Thymus (tissue), 14 donors: ENCODE measurements at places on chromosomes 3 and 15. TPM values are rescaled to one million over a fixed set of nuclear protein-coding genes. Genes with fewer than 3 reads are reported as not detected.

- H3K4me1 ChIP-seq, result peaks cover 4% of the 10 kb centered on the region
- no peak overlapping the region for H3K27ac ChIP-seq
- no peak for DNase-seq
- peaks cover 24% of the 10 kb centered on the region for H3K27me3 ChIP-seq
Measured at GRCh38 chr15:63380151-63380807, 1.4 kb downstream of the CA12 start.

MYH15 gene
- total RNA-seq, result 0.19 TPM

DNA sequence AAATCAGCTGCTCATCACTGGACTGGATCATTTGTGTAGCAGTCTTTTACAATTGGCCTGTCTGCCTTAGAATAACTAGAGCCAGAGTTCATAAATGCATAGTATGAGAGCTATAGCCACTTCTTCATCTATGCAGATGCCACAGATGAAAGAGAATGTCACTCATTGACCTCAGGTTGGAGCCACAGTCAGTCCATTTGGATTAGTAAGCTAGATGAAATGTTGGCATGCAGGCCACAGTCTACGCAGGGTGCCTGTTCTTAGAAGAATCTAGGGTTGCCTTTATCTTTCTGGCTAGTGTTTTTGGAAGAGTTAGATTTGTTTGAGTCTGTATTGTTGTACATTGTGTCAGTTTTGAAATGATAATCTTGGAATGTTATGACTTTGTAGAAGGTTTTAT, 25.4 kb upstream of the EDEM1 start:
- no peak overlapping the region for H3K27ac ChIP-seq
- peaks cover 24% of the 10 kb centered on the region for H3K4me1 ChIP-seq
- no peaks in the 10 kb centered on the region for H3K36me3 ChIP-seq
- DNase-seq, result no peak

DNA sequence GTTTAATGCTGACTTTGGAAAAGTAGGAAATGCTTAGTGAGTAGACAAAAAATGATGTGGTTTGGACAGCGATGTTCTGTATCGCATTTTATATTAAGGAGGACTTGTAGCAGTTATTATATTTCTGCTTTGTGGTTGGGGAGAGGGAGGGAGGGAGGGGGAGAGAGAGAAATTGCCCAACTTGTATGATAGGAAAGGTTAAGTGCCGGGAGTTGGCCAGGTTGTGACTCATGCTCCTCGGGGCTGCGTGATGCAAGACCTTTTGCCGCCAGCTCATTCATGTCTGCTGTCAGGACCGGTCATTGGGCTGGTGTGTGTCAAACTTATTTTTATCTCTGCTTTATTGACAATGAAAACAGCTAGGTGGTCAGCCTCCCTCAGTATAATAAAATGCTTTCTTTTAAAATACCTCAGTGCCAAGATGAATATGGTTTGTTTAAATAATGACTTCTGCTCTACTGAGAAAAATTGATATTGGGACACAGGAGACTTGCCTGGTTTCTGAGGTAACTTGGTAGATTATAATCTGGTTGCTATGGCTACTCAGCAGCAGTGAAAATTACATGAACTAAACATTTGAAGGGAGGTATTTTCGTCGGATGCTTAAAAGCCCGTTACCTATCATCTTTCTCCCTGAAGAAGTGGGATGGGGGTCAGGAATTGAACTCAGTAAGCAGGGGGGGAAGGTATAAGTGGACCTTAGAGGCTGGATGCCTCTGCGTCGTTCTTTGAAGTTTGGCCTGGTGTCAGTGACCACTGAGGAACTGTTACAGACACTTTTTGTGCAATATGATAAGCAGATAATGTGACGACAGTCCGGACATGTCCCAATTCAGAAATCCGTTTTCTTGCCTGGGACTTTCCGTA, 90.7 kb downstream of the FNDC3B start:
- H3K4me1 ChIP-seq, result no peaks in the 10 kb centered on the region
- DNase-seq, result no peak
- no peak overlapping the region for H3K4me3 ChIP-seq
- H3K27ac ChIP-seq, result peak overlapping the region; percentile 36

DNA sequence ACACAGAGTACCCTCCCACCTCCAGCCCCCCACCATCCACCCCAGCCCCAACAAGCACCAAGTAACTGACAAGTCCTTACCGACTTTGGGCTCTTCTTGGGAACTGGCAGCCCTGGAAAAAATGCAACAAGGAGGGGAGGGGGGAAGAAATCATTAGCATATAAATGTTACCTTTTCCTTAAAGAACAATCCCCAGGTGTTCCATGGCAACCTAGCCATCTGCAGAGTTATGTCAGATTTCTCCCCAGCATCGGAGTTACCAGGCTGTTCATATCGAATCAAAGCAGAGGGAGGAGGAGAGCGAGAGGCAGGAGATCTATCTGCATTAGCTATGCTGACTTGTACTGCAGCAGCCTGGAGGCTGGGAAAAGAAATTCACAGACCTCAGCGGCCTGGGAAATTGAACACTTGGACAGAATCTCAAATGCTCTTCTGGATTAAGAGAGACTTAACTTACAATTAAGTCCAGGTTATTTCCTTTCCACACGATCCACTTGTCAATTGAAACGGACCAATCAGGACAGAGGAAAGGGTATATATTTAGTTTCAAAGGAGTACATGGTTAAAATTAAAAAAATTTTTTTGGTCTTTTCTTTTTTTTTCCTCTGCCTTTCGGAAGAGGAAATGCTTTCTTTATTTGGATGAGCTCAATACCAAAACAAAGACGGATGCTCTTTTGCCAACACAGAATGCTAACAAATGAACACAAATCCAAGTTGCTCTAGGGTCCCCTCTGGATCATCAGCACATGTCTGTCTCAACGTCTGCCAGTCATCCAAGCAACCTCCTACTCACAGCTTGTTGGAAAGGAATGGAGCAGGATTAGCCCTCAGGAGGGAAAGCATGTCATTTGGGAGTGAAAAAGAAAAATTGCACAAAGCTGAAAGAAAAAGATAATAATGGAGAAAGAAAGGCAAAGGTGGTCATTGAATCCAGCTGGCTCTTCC, 637.1 kb downstream of the MAGI1 start:
- H3K4me3 ChIP-seq, result no peak overlapping the region
- H3K36me3 ChIP-seq, result no peaks in the 10 kb centered on the region
- no peaks in the 10 kb centered on the region for H3K4me1 ChIP-seq
- no peak overlapping the region for H3K27ac ChIP-seq
- no peaks in the 10 kb centered on the region for H3K27me3 ChIP-seq

- H3K27ac ChIP-seq, result no peak overlapping the region
- no peak overlapping the region for H3K4me3 ChIP-seq
- H3K36me3 ChIP-seq, result no peaks in the 10 kb centered on the region
- no peaks in the 10 kb centered on the region for H3K4me1 ChIP-seq
Measured at GRCh38 chr3:124654470-124654845, 75.8 kb upstream of the UMPS start.

GRCh38 chr3:47291158-47291753, 8.5 kb downstream of the KLHL18 start:
- no peak overlapping the region for H3K27ac ChIP-seq
- peaks cover 3% of the 10 kb centered on the region for H3K4me1 ChIP-seq
- H3K4me3 ChIP-seq, result no peak overlapping the region

- no peak overlapping the region for H3K4me3 ChIP-seq
- H3K27ac ChIP-seq, result no peak overlapping the region
- H3K4me1 ChIP-seq, result no peaks in the 10 kb centered on the region
- H3K27me3 ChIP-seq, result no peaks in the 10 kb centered on the region
- DNase-seq, result no peak
Measured at GRCh38 chr3:128416578-128417211, 50.0 kb downstream of the DNAJB8 start.

DNA sequence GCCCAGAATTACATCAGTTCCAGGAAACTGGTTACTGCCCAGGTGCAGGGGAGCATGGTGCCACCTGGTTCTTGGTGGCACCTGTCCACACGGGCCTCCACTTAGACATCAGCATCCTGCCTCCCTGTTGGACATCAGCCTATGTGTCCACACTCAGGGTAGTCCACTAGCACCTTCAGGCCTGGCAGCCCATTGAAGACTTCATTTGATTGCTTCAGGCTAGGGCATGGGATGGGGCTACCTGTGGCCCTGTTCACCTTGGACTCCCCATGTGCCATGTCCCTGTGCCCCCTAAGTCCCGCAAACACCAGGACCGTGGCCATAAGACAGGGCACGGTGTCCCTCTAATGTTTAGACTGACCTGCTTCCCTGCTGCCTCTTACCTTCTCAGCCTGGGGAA, 30.9 kb downstream of the CYP8B1 start:
- H3K36me3 ChIP-seq, result no peaks in the 10 kb centered on the region
- H3K4me1 ChIP-seq, result peaks cover 4% of the 10 kb centered on the region
- DNase-seq, result no peak
- no peak overlapping the region for H3K4me3 ChIP-seq
- H3K27ac ChIP-seq, result no peak overlapping the region

- no peaks in the 10 kb centered on the region for H3K4me1 ChIP-seq
- no peaks in the 10 kb centered on the region for H3K27me3 ChIP-seq
Measured at GRCh38 chr15:60568914-60569391, 90.0 kb upstream of the ICE2 start.

- H3K4me3 ChIP-seq, result no peak overlapping the region
- no peak overlapping the region for H3K27ac ChIP-seq
- no peaks in the 10 kb centered on the region for H3K4me1 ChIP-seq
- DNase-seq, result no peak
- no peaks in the 10 kb centered on the region for H3K36me3 ChIP-seq
Measured at GRCh38 chr15:85499371-85499887, 119.0 kb downstream of the AKAP13 start.

- no peaks in the 10 kb centered on the region for H3K36me3 ChIP-seq
- H3K27ac ChIP-seq, result no peak overlapping the region
- no peak for DNase-seq
- H3K27me3 ChIP-seq, result no peaks in the 10 kb centered on the region
- no peaks in the 10 kb centered on the region for H3K4me1 ChIP-seq
- no peak overlapping the region for H3K4me3 ChIP-seq
Measured at GRCh38 chr3:15498431-15499214, 22.9 kb downstream of the COLQ start.

DNA sequence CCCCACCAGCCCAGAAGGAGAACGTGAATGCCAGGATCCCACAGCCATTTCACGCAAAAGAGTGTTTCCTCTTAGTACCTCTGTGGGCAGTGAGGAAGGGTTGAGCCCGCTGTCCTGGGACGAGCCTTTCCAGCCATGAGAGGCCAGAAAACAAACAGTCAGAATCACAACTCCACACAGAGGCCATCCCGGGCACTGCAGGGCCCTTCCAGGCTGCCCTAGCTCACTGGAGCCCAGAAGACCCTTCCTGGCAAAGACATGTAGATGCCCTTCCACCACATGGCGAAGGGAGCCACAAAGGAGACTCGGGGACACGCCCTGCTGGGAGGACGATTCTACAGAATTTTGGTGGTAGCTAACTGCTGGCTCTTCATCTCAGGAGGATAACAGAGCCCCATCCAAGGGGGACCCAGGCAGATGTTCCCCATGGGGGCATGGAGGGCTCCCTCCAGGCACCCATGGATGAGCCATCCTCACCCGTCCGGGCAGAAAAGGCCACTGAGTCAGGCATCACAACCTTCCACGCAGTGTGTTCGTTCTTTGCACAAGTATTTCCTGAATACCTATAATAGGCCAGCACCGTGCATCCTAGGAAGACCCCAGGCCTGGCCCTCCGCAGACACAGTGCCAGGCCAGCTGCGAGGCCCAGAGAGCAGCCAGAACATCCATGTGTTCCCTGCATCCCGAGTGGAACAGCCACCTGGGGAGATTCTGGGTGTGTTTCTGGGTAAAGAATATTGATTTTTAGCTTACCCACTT, 47.2 kb downstream of the SLC12A8 start:
- no peak overlapping the region for H3K27ac ChIP-seq
- no peaks in the 10 kb centered on the region for H3K4me1 ChIP-seq
- H3K4me3 ChIP-seq, result no peak overlapping the region

GRCh38 chr3:175312791-175313190, 453.7 kb downstream of the NAALADL2 start:
- DNase-seq, result no peak
- H3K4me1 ChIP-seq, result peaks cover 3% of the 10 kb centered on the region
- no peak overlapping the region for H3K4me3 ChIP-seq
- no peak overlapping the region for H3K27ac ChIP-seq

DNA sequence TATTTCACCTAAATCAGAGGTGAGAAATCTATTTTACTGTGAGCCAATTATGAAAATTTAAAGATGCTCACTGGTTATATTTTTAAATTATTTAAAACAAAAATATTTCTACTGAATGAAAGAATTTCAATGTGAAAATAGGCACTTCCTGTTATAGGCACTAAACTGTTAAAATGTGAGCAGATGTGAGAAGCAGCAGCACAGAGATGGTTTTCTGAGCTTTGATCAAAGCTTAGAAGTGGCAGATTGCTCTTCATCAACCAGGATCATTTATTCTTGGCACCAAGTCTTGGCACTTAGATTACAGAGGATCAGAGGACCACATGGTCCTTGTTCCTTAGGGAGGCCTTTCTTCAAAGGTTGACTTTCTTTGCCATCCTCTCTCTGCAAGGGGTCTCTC, 18.0 kb upstream of the TSC22D2 start:
- H3K27ac ChIP-seq, result no peak overlapping the region
- no peaks in the 10 kb centered on the region for H3K36me3 ChIP-seq
- peaks cover 11% of the 10 kb centered on the region for H3K4me1 ChIP-seq
- DNase-seq, result peak; percentile 20

ROPN1 gene
- 0.09 TPM for total RNA-seq

DNA sequence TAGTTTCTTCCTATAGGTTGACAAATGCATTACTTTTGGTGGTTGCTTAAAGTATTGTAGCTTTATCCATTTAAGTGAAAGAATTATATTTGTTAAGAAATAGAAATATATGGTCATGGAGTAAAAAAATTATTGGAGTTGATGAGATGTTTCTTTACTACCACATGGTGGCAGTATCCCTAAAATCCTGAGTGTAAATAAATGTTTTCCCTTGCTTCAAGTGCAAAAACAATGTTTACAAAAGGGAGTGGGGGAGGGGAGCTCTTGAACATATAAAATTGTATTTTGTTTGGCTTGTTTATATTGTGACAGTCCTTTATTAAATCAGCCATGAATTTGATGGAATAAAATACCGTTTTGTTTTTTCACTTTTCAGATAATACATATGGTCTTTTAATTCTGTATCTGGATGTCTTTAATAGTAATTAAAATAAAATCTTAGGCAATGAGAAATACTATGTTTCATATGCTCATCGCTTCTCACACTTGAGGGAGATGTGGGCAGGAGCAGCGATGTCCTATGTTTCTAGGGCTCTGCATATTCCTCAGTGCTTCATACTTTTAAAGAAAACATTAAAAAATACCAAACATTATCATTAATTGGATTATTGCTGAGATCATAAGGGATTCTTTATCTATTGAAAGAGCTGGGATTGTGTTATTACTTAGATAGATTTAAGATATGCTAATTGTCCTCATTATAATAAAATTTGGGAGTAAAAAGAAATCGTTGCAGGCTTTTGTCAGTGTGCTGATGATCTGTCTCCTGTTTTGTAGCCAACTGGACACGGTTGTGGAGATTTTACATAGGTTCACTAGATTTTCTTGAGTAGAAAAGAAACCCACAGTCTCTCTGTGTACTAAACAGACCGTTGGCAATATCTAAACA, 349.7 kb downstream of the TUSC7 start:
- no peaks in the 10 kb centered on the region for H3K36me3 ChIP-seq
- H3K27ac ChIP-seq, result no peak overlapping the region
- DNase-seq, result no peak
- H3K4me1 ChIP-seq, result no peaks in the 10 kb centered on the region
- no peak overlapping the region for H3K4me3 ChIP-seq

P2RY13 gene
- total RNA-seq, result 4.8 TPM

TRIM42 gene
- not detected for total RNA-seq

- H3K4me1 ChIP-seq, result no peaks in the 10 kb centered on the region
- DNase-seq, result no peak
- H3K27ac ChIP-seq, result no peak overlapping the region
- no peak overlapping the region for H3K4me3 ChIP-seq
Measured at GRCh38 chr3:169955406-169955805, 11.2 kb upstream of the SEC62 start.

AMT gene
- 4.1 TPM for total RNA-seq
